ENCODE measurements at places on chromosomes 1 and 21. TPM values are rescaled to one million over a fixed set of nuclear protein-coding genes. Genes with fewer than 3 reads are reported as not detected.

CHAF1B gene
- total RNA-seq, result 3.0 TPM

ADGRL4 gene
- total RNA-seq, result 19.6 TPM

GRCh38 chr21:39800311-39800710 is 55.3 kb downstream of the IGSF5 start:
- H3K36me3 ChIP-seq, result no peaks in the 10 kb centered on the region
- H3K4me1 ChIP-seq, result no peaks in the 10 kb centered on the region
- no peaks in the 10 kb centered on the region for H3K27me3 ChIP-seq

- peaks cover 35% of the 10 kb centered on the region for H3K36me3 ChIP-seq
- H3K27ac ChIP-seq, result no peak overlapping the region
- no peak for DNase-seq
Measured at GRCh38 chr1:202723708-202724107, 13.5 kb upstream of the SYT2 start.

DNA sequence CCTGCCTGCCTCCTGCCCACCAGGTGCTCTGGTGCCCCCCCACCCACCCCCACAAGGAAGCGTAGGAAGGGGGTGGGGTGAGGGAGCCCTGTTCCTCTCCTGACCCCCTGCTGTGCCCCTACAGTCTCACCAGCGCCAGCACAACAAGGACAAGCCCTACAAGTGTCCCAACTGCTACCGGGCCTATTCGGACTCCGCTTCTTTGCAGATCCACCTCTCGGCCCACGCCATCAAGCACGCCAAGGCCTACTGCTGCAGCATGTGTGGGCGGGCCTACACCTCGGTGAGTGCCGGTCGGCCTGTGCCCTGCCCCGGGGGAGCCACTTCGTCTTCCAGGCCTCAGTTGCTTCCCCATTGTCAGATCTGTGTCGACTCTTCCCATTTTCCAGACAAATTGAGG is 25.9 kb downstream of the A3GALT2 start:
- H3K4me1 ChIP-seq, result no peaks in the 10 kb centered on the region
- peaks cover 5% of the 10 kb centered on the region for H3K36me3 ChIP-seq
- no peaks in the 10 kb centered on the region for H3K27me3 ChIP-seq
- H3K4me3 ChIP-seq, result no peak overlapping the region
- H3K27ac ChIP-seq, result no peak overlapping the region

GRCh38 chr1:119409731-119410130 is 5.2 kb upstream of the HSD3B2 start:
- DNase-seq, result peak; percentile 58
- no peaks in the 10 kb centered on the region for H3K4me1 ChIP-seq
- H3K27me3 ChIP-seq, result no peaks in the 10 kb centered on the region
- no peaks in the 10 kb centered on the region for H3K36me3 ChIP-seq

Measured in astrocyte (in vitro differentiated cells and primary cell).